ENCODE measurements at places on chromosomes 12 and 14.

DNA sequence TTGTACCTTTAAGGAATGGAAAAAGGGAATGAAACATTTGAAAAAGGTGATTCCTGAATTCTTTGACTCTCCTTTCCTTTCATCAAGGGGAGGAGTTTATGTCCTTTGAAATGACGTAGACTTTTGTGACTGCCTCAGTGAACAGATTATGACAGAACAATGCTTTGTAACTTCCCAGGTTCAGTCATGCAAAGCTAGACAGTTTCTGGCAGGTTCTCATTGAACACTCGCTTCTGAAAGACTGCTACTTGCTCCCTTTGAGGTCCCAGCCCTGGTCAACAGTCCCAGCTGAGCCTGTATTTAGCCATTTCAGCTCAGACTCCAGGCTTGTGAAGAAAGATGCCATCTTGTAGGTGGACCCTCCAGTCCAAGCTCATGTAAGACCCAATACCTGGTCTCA lies 1178.9 kb downstream of the BCL11B start:
- no peak for DNase-seq

DNA sequence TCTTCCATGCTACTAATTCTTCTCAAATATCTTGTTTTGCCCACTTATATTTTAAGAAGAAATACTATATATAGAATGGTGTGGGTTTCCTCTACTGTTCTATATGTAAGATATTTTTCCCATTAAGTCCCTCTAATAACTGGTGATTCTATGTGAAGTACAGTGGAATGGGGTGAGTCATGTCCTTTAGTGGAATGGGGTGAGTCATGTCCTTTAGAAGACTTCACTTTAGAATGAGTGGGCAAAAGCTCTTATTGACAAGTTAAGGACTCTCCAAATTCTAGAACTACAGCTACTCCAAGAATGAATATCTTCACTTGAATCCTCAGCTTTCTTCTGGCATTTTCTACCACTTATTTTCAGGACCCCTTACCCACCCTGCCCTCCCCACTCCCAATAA lies 349.9 kb downstream of the ETNK1 start:
- no peak for DNase-seq

GRCh38 chr12:100675432-100675831 lies 101.9 kb downstream of the GAS2L3 start:
- DNase-seq: no peak

DNA sequence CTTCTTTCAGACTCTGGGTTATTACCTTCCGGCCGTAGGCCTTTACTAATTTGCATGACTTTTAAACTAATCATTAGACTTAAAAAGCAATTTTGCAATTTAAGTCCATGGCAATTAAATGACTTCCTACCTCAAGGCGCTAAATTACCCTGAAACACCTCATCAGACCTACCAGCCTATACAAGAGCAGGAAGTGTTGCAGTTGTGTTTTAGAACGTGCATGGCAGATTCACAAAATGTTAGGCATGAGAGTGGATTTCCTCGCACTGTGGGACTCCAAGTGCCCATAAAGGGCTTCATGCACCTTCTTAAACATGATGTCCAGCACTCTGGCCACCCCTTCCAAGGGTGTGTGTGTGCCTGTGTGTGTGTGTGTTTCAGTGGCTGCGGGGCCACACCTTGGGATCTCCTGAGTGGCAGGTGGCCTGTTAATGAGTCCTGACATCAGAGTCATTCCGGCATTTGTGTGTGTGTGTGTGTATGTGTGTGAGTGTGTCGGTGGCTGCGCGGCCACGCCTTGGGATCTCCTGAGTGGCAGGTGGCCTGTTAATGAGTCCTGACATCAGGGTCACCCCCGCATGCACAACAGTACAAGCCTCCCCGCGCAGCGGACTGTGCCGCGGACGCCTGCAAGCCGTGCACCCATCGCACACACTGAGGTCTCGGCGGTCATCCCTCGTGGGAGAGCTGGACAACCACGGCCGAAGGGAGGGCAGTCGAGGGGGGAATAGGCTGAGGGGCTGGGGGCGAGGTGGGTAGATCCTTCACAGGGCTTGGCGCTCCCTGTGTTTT lies 900 bp downstream of the C2CD5 start:
- no peak for DNase-seq

GRCh38 chr12:5480218-5480937 lies 48.5 kb downstream of the NTF3 start:
- DNase-seq: no peak

GRCh38 chr12:1692895-1693610 lies 2.2 kb downstream of the ADIPOR2 start:
- DNase-seq: no peak

GRCh38 chr14:44564908-44565307 lies 57.8 kb upstream of the FSCB start:
- DNase-seq: no peak

DNA sequence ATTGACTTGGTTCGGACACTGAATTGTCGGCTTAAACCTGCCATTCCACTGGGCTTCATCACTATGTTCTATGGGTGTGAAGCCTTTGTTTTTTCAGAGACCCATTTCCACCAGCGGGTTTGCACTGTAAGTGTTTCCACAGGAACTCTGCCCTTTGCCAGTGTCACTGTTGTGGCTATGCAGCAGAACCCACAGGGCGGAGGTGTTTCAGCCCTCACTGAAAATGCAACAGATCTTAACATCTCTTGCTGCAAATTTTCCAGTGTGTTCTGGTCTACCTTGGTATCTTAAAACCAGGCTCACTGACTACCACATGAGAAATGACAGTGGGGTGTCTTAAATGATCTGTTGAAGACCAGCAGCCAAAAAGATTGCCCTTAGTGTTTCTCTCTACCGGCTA lies 21.1 kb downstream of the PRKCH start:
- peak; percentile 71 for DNase-seq

DNA sequence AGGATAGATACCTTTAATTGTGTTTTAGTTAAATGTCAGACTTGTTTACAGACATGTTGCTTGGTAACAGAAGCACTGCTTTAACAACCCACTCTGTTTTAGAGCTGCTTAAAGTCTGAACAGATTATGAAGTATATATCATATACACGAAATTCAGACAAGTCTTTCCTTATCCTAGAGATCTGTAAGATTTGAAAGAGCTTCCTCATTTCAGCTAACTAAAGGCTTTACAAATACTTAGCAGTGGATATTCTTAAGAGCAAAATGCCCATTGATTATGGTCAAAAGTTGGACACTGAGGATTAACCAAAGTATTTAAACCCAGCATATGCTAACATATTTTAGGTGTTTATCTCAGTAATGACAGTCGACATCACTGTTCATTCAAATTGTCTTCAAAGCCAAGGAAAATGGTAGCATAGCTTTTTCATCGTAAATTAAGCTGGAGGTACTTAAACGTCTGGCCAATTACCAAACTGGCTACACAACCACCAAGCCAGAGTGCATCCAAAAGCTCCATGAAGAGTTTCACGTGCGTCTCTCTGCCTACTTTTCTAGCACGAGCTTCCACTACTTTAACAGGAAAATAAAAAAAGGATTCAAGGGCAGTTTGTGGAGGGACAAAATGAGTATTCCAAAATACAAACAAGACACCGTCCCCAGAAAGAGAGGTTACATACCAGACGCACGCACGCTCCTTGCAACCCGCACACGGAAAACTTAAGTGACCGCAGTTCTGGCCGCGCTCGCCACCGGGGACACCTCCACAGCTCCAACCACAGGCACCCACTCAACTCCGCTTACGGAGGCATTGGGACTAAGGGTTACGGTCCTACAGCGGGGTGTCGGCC lies 565 bp downstream of the CEP83 start:
- DNase-seq: no peak

GRCh38 chr14:49984424-49984823 lies 91.5 kb downstream of the ARF6 start:
- no peak for DNase-seq

DNA sequence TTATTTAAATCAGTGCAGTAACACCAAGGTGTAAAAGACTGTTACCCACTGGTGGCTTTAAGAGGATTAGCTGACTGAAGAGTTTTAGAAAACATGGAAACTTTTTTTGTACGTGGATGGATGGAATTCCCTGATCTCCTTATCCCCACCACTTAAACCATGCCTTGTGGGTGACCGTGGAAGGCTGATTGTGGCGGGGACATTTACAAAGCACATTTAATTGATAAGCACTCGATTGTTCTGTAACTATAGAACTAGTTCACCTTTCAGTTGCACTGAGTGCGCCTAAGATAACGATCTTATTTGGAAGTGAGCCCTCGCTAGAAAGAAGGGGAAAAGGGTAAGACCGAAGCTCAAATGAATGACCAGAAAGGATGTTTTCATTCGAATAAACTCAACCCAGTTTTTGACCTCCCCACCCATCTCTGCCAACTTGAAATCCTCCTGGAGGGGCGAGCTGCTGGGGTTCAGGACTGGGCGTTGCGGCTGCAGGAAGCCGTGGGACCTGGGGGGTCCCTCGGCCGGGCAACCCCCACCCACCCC lies 688 bp upstream of the RASSF3 start:
- DNase-seq: no peak

GRCh38 chr12:109098183-109098604 lies 797 bp downstream of the UNG start:
- DNase-seq: no peak

DNA sequence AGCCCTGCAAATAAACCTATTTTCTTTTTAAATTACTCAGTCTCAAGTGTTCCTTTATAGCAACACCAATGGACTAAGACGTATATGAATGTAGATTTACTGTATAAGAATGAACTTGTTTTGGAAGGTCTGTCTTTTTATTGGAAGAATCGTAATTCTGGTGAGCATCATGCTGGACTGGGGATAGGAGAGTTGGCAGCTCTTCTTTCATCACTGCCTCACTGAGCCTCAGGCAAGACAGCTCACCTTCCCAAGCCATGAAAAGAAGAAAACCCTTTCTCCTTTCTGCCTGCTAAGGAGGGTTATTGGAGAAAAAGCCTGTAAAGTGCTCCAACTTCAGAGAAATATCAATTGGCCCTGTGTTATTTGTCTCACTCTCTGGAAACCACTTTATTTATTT lies 9.1 kb upstream of the RNF34 start:
- DNase-seq: no peak

DNA sequence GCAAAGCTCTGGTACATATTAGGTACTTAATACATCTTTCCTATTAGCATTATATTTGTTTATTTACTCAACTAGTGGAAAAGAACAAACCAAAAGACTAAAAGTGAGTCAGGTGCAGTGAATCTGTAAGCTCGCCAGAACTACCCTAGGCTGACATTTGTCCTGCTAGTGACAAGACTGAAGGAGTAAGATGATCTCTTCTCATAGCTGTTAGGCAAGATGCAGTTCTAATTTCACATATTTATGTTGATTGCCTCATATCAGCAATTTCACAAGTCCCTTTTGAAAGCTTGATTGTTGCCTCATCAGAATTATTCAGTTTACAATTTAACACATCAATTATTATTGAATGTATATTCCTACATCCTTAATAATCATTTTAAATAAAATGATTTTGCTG lies 293.0 kb upstream of the NAV3 start:
- no peak for DNase-seq

DNA sequence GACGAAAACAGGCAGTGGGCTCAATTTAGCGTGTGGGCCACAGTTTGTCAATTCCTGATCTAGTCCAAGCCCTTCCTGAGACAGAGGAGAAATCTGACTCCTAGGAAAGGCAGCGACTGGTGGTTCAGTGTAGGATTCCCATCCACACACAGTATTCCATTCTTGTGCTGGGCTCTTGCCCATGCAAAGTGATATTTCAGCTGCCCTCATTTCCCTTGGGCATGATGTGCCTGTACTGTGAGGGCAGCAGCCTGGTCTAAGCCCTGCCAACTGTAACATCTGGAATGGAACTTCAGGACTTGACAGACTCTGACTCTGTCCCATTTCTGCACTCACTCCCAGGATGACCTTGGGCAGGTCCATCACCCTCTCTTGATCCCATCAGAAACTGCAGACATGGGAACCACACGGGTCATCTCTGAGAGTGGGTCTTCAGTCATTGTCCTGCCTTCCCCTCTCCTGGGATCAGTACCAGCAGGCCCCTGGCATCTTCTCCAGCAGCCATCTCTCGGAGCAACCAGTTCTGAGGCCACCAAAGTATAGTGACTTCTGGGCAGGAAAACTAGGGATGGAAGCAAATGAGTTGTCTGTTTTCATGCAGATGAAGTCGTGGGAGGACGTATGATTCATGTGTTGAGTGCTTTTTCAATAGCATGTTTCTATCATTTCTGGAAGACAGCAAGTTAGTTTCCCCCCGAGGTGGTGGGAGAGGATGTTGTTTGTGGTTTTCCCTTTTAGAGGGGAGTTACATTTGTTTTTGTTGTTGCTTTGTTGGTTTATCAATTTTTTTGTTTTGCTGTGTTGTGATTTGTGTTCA lies 54.2 kb upstream of the BCL2L14 start:
- DNase-seq: no peak

DNA sequence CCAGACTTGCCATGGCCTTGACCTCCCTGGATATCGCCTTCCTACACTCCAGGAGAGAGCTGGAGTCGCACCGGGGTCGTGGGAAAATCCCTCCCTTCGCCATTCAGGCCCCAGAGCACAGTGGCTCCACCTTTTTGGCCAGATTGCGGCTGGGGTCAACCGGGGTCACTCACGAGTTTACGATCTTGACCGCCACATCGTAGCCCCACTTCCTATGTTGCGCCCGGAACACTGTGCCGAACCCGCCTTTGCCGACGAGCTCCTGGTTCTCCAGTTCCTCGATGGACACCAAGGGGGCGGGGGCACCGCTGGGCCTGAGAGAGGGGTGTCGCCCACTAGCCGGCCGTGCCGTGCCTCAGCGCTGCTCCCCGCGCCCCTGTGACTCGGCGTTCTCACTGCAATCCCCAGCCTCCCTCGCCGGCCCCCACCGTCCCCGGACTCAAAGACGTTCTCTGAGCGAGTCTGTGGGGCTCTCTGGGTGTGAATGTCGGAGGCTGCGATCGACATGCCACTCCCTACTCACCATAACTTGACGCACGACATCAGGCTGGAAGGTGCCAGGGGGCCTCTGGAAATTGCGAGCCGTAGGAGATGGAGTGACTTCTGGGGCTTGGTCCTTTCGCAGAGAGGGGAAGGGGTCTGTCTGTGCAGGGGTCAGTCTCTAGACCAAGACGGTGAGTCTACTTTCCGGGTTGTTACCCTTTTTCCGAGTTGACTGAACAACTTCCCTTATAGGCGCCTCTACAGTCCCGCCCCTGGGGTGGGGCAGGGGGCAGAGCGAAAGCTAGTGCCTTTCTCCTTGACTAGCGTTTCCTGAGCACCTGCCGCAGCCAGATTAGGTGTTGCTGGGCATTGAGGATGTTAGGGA lies at the start of gene RIPK3:
Gene RIPK3 (minus strand): TSS at position 708 of the 868 bp plus-strand sequence. CDS start 165 bp downstream, at position 543.
- DNase-seq: peak; percentile 52

DNA sequence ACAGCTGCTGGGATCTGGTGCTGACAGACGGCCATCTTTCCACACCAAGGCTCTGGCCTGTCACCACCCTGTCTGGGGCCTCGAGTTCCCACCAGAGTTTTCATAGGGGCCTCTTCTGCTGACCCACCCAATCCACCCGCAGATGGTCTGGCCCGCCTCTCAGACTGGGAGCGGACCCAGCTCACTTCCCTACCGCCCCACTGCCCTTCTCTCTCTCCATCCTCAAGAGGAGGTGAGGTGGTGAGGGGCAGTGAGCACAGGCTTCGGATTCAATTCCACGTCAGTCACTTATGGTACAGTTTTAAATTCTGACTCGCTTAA lies 12.3 kb upstream of the RPS6KL1 start:
- no peak for DNase-seq

GRCh38 chr12:87529413-87529812 lies 499.8 kb downstream of the C12orf50 start:
- DNase-seq: no peak

- peak; percentile 19 for DNase-seq
Observed at GRCh38 chr14:64755781-64756221, 51.6 kb downstream of the PLEKHG3 start.

GRCh38 chr14:20143911-20144310 lies 5.3 kb downstream of the OR4N5 start:
- DNase-seq: no peak

Measured in stimulated activated CD8-positive, alpha-beta memory T cell treated with anti-CD3 and anti-CD28 coated beads, Interleukin-12 subunit alpha, Interleukin-12 subunit beta, amount 100 ng/mL, for 4 hours (primary cell).